ENCODE measurements at places on chromosomes 11 and 22.

- DNase-seq: no peak
These were observed 8.9 kb downstream of the EHBP1L1 start for GRCh38 chr11:65584723-65585171.

- no peak for DNase-seq
These were observed 86.1 kb upstream of the PARVA start for GRCh38 chr11:12291313-12291712.

GRCh38 chr11:105553025-105553424, 56.8 kb upstream of the GRIA4 start:
- DNase-seq: no peak

DNA sequence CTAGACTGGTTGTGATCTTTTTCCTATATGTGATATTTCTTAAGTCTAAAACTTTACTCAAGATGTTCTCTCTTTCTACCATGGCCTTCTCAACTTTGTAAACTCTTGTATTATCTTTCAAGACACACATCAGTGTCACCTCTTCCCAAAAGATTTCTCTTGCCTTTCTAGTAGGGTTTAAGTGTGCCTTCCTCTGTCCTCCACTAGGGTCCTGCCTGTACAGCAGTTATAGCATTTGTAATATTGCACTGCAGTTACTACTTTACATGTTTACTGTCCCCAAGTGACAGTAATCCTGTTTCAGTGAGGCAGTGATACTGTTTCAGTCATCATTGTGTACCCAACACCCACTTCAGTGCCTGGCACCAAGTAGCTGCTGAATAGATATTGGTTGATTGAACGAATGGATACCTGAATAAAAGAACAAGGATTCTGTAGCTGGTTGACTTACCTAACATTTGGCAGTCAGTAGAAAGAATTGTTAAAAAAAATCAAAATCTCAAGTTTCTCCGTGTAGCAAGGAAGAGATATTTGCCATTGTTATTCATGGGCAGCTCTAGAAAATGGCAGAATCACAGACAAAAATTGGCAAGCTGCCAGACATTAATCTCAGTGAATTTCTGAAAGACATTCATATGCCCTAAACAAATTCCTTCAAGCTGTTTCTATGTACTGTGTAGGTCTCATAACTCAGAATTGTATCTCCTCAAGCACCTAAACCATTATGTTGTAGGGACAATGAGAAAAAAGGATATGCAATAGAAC, 79.4 kb downstream of the RBMXL2 start:
- DNase-seq: no peak

GRCh38 chr11:43632181-43632580, 48.4 kb upstream of the HSD17B12 start:
- DNase-seq: no peak

DNA sequence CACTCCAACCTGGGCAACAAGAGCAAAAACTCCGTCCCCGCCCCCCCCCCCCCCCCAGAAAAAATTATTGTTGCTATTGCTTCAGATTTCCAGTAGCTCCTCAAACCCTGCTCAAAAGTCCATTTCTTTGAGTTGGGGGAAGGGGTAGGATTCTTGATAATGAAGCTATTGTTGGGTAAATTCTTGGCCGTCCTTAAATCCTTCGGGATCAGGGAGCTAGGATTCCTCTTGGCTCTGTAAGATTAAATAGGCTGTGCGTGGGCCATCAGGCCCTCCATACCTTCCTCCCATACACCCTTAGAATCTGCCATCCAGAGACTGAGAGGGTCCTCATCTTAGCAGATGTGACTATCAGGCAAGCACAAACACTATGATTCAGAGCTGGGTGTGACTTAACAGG, 16.4 kb downstream of the YWHAH start:
- DNase-seq: no peak

GRCh38 chr11:112289588-112290492, 29.2 kb upstream of the PLET1 start:
- DNase-seq: peak; percentile 85

DNA sequence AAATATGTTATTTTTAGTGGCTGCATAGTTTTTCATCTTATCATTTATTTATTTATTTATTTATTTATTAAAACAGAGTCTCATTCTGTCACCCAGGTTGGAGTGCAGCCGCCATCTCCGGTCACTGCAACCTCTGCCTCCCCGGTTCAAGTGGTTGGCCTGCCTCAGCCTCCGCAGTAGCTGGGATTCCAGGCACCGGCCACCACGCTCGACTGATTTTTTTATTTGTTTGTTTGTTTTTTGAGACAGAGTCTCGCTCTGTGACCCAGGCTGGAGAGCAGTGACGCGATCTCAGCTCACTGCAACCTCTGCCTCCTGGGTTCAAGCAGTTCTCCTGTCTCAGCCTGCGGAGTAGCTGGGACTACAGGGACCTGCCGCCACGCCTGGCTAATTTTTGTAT, 262.9 kb upstream of the DDI1 start:
- DNase-seq: no peak

DNA sequence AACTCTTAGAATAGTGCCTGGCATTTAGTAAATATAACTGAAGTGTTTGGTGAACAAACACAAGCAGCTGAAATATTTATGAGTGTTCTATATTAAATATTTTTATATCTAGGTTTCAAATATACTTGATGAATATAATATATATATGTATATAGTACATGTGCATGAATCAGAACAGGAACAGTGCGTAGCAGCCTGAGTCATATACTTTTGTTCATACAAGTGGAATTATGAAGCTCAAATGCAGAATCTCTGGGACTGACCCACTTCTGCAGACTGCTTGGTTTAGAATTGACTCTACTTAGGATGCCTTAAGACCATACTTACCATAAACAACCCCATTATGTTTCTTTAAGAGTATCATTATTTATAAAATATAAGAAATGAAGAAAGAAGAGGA, 997.8 kb upstream of the RAG2 start:
- no peak for DNase-seq

DNA sequence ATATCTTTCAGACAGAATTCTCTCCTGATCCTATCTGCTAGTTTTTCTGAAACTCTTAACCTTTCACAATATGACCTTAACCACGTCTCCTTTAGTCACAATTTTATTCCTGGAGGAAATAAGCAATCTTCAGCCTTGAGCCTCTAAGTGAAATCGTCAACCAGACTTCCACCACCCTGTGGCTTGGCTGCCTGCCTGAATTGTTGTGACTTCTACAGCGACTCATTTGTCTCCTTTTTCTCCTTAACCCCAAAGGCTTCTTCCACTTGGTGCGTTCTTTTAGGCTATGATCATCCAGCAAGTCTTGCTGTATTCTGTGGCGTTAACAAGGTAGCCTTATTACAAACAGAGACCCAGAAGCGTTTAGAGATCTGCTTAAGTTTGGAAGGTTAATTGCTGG, 535.1 kb upstream of the ARHGAP42 start:
- no peak for DNase-seq

GRCh38 chr11:7637447-7638157, 35.7 kb downstream of the CYB5R2 start:
- no peak for DNase-seq

- no peak for DNase-seq
These were observed 25.5 kb downstream of the DDI1 start for GRCh38 chr11:104061853-104062521.

DNA sequence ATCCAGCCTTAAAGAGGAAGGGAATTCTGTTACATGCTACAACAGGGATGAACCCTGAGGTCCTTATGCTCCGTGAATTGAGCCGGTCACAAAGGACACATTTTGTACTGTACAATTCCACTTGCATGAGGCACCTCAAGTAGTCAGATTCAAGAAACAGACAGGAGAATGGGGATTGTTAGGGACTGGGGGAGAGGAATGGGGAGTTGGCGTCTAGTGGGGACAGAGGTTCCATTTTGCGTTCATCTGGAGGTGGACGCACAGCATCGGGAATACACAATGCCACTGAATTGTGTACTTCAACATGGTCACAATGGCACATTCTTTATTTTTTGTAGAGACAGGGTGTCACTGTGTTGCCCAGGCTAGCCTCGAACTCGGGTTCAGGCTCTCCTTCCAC, 14.1 kb downstream of the TBX1 start:
- no peak for DNase-seq

DNA sequence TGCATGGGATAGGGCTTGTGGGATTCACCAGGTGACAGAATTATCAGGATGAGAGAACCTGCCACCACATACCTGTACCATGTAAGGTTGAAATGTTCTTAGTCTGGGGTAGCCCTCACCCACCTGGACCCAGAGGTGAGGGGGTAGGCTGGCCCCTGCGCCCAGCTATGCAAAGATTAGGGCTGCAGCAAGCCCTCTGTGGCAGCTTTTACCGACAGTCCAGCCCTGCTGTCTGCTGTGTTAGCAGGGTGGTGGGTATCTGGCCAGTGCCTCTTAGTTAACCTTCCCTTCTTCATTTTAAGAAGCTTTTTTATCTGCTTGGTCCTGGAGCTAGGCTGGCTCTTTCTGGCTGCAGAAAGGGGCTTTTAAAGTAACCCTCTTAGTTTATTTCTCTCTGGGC, 13.9 kb downstream of the INSC start:
- no peak for DNase-seq

GRCh38 chr11:9600644-9601036, 27.2 kb downstream of the WEE1 start:
- no peak for DNase-seq

All from naive thymus-derived CD8-positive, alpha-beta T cell (primary cell).